ENCODE measurements at places on chromosomes 11 and 22. TPM values are rescaled to one million over a fixed set of nuclear protein-coding genes. Genes with fewer than 3 reads are reported as not detected.
A peak's percentile ranks its signal among the peaks of the same experiment; 100 is the strongest.

Gene LAMTOR1
- total RNA-seq: 53.4 TPM

DNA sequence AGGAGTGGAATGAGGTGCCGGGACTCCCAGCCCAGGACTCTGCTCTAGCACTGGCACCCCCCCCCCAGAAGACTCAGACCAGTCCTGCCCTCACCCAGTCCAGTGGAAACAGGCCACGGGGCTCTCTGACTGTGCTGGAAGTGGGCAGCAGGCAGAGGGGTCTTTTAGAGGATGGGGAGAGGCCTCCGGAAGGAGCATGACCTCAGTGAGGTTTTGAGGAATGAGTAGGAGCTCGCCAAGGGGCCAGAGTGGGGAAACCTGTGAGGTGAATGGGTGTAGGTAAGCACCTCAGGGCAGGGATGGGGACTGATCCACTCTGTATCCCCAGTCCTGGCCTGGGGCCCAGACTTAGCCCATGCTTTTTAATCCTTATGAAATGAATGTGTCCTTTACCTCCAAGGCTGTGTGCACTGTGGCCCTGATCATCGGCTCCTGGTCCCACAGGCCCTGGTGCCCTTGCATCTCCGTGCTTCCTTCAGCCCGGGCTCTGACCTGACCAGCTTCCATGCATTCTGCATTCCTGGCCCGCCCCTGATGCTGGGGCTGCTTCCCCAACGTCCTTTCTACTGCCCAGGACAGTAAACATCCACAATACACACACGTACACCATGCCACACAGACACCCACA is 24.4 kb upstream of the RFPL3 start:
- DNase-seq: no peak

Gene NXPE1
- total RNA-seq: not detected

DNA sequence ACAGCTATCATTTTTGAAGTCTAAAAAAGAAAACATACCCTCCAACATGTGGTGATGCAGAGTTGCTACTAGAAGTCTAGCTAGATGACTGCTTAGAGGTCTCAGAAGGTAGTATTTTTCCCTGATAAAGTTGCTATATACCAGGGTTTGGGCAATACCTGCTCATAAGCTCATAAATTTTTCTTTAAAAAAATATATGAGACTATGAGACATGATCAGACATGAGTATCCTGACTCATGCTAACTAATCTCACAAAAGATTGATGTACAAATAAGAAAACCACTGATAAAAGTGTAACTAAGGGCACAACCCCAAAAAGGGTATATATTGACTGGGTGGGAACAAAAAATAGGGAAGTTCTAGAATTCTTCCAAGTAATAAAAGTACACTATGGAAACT is 740.9 kb downstream of the METTL15 start:
- DNase-seq: no peak

- DNase-seq: no peak
Measured at GRCh38 chr11:82038154-82038553, 695.5 kb downstream of the FAM181B start.

GRCh38 chr22:37623075-37624016 is 14.7 kb downstream of the GGA1 start:
- DNase-seq: peak; percentile 79

Gene FOLR2
- total RNA-seq: 23.5 TPM

GRCh38 chr11:86180423-86180822 is 64.1 kb upstream of the EED start:
- DNase-seq: peak; percentile 49

DNA sequence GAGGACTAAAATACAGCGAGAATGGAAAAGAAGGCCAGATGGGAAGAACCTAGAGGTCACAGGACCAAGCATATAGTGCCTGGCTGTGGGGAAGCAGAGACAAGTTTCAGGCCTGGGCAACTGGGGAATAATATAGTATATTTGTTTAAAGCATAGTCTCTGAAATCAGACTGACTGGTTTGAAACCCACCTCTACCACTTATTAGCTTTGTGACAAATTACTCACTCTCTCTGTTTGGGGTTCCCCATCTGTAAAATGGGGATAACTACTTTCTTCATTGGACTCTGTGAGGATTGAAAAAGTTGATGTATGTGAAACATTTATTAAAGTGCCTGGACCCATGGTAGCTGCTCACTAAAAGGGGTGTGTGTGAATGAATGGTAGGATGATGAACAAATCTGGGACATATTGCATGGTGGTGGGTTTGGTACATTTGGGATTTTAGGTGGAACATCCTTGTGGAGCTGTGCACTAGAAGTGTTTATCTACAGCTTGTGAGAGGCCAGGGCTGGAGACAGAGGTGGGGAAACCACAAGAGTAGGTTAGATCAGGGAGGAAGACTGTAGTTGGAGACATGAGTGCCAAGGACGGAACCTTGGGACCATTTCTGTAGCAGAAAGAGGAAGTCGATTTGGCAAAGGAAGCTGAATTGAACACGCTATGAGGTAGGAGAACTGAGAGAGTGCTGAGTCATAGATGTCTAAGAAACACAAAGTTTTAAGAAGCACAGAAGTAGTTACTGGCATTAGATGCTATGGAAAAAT is 52.6 kb downstream of the SWAP70 start:
- DNase-seq: peak; percentile 94

Gene RIC8A
- 58.2 TPM for total RNA-seq

Gene RCOR2
- total RNA-seq: 11.0 TPM

GRCh38 chr11:16402654-16403447 is 46.5 kb upstream of the SOX6 start:
- no peak for DNase-seq

Gene IL17REL
- total RNA-seq: not detected

DNA sequence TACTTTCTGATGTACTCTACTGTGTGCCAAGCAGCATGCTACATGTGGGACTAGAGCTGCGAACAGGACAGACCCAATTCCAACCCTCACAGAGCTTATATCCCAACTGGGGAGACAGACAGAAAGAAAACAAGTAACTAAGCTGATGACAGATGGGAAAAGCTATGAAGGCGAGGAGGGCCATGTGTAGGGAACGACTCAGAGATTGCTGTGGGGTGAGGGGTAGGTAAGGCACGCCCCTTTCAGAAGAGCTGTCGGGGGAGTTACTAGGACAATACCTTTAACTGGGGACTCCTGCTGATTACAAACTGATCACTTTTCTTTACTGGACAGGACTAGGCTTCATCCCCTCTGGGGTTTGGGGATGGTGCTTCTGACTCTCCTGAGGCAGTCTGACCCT is 48.9 kb downstream of the ST3GAL4 start:
- DNase-seq: no peak

DNA sequence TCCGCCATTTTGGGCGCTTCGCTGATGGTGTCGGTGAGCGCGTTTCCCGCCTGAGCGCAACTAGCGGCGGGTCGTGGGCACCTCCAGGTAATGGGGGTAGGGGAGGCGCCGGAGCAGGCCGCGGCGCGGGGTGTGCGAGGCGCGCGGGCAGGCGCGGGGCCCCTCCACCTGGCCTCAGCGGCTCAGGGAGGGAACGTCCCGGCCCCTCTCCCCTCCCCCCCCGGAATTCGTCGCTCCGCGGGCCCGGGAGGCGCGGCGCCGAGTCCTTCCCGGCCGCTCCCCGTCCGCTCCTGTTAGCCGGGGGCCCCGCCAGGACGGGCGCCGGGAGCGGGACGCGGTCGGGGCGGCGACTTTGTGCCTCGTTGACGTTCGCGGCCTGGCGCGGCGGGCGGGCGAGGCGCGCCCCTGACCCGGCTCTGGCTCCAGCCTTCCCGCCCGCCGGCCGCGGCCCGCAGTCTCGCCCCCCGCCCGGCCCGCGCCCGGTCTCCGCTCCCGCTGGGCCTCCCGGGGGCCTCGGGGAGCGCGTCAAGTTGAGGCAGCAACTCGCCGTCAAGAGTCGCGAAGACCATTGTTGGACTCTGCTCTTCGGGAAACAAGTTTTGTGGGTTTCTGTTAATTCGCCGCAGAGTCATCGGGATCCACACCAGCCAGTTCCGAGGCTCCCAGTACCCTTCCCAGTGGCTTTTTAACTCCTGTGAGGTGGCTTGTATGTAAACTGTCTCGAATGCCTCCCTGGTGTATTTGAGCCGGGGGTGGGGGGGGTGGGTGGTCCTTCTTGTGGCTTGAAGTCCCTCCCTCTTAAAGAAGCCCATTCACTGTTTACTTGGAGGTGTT is at the start of gene PPP6R3:
Gene PPP6R3 (plus strand): TSS at position 12 of the 834 bp plus-strand sequence. CDS start 76,913 bp downstream, outside the sequence.
- peak; percentile 72 for DNase-seq

Gene SNAP29
- 10.9 TPM for total RNA-seq

Gene SEPTIN5
- 67.6 TPM for total RNA-seq

- DNase-seq: no peak
Measured at GRCh38 chr11:118001494-118001971, 15.3 kb downstream of the IL10RA start.

DNA sequence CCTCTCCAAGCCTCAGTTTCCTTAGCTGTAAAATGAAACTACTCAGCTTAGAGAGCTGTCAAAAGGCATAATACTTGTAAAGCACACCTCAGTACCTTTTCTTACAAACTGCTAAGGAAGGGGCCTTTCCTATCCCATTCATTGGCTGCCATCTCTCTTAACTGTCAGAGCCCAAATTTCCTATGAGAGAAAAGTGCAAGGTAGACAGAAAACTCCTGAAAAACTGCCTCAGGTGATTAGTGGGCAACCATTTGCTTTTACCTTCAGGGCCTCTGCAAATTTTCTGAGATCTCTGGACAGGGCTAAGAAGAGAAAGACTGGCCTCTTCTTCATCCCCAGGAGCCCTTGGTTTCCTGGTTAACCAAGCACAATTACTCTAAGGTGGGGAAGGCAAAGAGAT is 13.8 kb downstream of the LARGE1 start:
- no peak for DNase-seq

DNA sequence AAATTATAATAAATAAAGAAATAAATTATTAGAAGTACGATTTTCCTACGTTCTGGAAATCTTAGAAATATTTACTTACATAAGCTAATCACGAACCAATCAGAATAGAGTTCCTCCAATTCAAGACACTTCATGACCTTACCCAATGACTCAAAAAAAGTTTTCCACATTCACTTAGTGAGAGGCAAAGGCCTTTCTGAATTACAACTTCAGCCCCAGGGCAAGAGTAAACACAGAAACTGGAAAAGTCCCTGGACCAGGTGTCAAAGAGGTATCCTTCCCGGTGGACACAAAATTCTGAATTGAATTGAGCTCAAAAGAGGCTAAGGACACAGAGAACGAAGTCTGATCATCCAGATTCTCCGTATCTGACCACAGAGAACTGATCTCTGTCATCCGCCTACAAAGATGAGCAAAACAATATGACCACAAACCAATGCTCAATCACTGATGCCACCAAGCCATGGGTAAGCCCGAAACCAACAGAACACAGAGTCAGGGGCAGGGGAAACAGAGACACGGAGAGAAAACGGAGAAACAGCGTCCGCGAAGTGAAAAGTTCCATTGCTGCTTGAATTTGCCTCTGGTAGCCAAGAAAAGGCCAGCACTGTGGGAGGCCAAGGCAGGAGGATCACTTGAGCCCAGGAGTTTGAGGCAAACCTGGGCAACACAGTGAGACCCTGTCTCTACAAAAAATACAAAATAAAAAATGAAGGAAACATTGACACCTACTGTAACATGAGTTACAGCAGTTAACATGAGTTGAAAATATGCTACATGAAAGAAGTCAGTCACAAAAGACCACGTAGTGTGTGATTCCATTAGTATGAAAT is 6.8 kb downstream of the BID start:
- DNase-seq: no peak

- DNase-seq: no peak
Measured at GRCh38 chr11:47940904-47941649, 39.3 kb upstream of the PTPRJ start.

DNA sequence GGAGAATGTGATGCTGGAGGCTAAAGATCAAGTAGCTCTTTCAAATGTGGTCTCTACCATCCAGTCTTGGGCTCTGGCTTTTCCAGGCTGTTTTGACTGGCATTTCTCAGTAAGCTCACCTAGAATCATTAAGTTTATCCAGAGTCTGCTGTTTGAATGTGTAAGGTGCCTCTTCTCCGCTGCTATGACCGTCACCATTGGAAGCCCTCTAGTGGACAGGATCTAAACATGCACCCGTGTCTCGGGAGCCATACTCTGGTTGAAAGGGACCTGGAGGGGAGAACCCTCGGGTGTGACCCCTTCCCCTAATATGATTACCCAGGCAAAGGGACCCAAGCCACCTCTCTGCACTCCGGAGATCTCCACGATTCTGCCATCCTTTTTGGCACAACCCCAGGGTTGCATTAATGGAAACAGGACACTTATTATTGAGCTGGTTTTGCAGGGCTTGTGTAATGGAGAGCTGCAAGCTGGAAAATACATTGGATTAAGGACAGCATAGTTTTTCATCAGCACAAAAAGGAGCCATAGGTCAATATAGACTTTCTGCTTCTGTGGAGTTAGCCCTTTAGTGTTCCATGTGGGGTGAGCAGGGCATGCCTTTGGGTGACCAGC is 191.0 kb upstream of the LARGE1 start:
- DNase-seq: peak; percentile 26

Gene MS4A3
- total RNA-seq: 0.49 TPM

DNA sequence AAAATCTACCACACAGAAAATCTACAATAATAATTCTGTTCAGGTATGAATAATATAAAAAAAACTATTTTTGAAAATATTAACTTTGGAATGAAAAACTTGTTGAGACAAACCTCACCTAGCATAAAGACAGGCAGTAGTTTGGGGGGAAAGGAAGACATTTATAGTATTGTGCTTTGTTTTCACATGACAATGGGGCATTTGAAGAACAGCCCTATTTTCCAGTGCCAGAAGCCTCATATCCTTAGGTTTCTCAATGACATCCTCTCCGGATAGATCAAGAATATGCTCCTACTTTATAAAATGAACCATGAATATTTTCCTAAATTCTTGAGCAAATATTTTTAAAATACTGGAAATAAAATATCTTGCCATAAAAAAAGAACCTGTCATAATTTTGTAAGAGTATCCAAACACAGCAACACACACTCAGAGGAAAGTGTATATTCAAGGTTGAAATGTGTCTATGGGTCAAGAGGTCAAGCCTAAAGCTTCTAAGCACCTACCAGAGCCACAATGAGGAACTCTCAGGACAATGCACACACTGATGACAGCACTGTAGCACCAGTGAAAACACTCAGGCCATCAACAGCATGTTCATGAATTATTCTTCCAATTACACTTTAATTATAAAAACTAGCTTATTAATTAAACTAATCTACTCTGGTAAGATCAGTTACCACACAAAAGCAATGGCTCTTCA is 68.7 kb downstream of the MRTFA start:
- no peak for DNase-seq

- DNase-seq: no peak
Measured at GRCh38 chr11:42410251-42410955, 901.4 kb upstream of the API5 start.

- DNase-seq: no peak
Measured at GRCh38 chr11:13344818-13345217, 67.2 kb downstream of the BMAL1 start.

- DNase-seq: no peak
Measured at GRCh38 chr22:40414311-40414710, 43.9 kb downstream of the SGSM3 start.

GRCh38 chr11:58829786-58830185 is 14.7 kb downstream of the GLYATL2 start:
- DNase-seq: no peak

- no peak for DNase-seq
Measured at GRCh38 chr11:5229356-5229755, 2.5 kb upstream of the HBB start.
